ENCODE measurements at places on chromosomes 12 and 14. TPM values are rescaled to one million over a fixed set of nuclear protein-coding genes. Genes with fewer than 3 reads are reported as not detected.

DNA sequence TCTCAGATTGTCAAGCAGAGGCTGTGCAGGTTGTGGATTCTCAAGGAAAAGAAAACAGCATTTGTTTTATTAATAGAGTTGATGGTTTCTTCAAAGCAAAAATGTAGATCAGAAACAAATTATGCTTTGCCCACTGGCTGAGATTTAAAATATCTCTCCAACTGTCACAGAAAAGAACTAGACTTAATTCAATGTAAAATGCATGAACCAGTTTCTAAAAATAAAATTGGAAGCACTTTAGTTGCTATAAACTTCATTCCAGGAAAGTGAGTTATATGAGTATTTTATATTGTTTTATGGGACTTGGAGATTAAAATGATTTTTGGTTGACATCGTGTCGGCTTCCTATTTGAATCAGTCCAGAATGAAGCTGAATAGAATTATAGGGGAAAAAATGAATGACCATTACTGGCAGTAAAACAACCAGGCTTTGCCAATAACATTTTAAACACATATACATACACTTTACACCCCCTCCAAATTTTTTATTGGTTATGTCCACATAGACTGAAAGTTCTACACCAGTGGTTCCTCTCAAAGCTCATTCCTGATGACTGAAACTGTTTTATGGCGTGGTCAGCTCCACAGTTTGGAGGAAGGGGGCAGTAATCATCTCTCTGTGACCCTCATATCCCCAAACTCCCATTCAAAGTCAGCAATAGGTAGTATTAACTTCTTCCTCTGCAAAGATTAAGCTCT, 55.5 kb upstream of the DAAM1 start:
- H3K27me3 ChIP-seq, result no peaks in the 10 kb centered on the region
- no peak overlapping the region for H3K4me3 ChIP-seq
- no peak overlapping the region for H3K27ac ChIP-seq
- H3K36me3 ChIP-seq, result no peaks in the 10 kb centered on the region

DNA sequence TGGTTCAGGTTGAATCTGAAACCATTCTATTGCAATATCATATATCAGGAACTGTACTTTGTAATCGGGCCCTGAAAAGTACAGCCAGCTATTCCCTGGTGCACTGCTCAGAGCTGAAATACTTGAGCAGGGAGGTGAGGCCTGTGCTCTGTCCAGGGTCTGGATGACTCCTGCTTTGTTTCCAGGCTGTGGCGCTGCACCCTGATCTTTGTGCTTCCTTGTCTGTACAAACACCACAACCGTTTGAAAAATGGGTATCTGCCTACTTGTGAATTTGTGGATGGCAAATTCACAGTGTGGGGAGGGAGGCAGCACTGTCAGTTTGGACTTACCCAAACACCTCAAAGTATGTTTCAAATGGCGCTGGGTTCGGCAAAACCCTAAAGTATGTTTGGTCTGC, 155.4 kb upstream of the FAR2 start:
- no peaks in the 10 kb centered on the region for H3K27me3 ChIP-seq
- no peaks in the 10 kb centered on the region for H3K36me3 ChIP-seq
- H3K4me3 ChIP-seq, result no peak overlapping the region
- no peak overlapping the region for H3K27ac ChIP-seq
- no peak for DNase-seq

DNA sequence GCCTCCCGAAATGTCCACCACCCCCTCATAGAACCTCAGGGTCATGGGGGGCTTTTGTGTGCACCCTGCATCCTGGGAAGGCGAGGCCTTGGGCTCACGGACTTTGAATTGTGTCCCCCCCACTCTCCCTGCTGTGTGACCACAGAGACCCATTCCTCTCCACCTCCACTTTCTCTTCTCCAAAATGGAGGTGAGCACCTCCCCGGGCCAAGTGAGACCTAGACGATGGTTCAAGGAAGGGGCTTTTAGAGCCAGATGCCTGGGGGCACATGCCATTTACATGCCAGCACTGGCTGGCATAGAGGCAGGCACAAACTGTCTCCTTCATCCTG, 33.5 kb downstream of the CYP46A1 start:
- peaks cover 6% of the 10 kb centered on the region for H3K27me3 ChIP-seq
- H3K36me3 ChIP-seq, result no peaks in the 10 kb centered on the region
- H3K27ac ChIP-seq, result no peak overlapping the region
- DNase-seq, result no peak
- no peaks in the 10 kb centered on the region for H3K4me1 ChIP-seq

Gene AMDHD1
- total RNA-seq, result 0.30 TPM

DNA sequence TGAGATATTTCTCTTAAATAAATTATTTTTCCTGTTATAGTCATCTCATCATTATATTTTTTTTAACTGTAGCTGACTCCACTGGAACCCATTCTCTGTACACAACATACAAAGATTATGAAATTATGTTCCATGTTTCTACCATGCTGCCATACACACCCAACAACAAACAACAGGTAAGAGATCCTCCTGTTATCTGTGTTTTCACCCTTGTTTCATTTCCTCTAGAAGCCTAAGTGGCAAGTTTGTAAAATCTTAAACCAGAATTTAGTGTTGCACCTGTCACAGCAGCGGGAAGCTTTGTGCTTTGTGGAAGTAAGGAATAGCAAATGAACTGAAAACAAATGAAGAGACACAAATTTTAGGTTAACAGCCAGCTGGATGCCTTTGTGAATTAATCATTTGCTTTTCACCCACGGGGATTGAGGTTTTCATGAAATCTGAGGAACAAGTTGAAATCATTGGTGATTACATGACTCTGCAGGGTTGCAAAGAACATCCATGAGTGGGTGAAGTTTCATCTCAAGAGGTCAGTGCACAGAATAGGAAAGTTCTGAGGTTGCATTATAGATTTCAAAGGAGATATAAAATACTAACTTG, 273.9 kb upstream of the RGS6 start:
- no peak for DNase-seq
- peaks cover 14% of the 10 kb centered on the region for H3K36me3 ChIP-seq
- no peak overlapping the region for H3K4me3 ChIP-seq
- no peaks in the 10 kb centered on the region for H3K27me3 ChIP-seq

- H3K4me1 ChIP-seq, result peaks cover 25% of the 10 kb centered on the region
- no peak overlapping the region for H3K4me3 ChIP-seq
- H3K36me3 ChIP-seq, result peaks cover 6% of the 10 kb centered on the region
- H3K27ac ChIP-seq, result no peak overlapping the region
- DNase-seq, result no peak
- no peaks in the 10 kb centered on the region for H3K27me3 ChIP-seq
Measured at GRCh38 chr14:31954991-31955390, 122.1 kb upstream of the ARHGAP5 start.

DNA sequence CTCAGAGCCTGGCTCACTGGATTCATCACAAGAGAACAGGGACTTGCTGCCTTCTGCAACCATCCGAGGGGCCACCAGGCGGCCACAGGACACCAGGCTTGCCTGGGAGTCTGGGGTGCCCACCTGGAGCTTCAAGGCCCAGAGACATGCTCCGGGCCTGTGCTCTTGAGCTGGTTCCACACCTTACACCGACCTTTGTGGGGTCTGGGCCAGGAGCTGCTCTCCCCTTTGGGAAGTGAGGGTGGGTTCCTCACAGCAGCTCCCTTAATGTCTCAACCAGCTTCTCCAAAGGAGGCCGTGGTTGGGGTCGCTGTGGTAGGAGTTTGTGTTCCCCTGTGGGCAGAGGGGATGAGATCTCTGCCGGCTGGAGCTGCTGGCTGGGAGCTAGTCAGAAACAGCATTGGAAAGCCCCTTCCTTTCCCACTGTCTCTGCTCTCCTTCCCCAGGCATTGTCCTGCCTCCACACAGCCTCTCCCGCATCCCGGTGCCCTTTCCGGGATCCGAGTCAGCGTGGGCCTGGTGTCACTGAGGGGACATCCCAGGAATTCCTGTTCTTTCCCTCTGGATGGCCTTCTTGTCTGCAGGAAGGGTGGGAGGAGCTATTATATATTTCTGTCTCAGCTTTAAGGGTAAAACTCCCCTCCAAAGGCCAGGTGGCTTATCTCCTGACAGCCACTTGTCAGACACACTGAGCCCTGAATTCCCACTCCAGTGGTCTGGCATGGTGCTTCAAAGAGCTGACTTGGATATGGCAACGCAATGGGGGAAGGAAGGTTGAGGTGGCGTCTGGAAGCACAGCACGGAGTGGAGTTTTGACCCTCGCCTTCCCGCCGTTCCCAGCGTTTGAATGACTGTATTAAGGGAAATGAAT, 5.1 kb upstream of the PAPLN start:
- H3K27me3 ChIP-seq, result peaks cover 37% of the 10 kb centered on the region
- H3K27ac ChIP-seq, result no peak overlapping the region
- peaks cover 2% of the 10 kb centered on the region for H3K36me3 ChIP-seq
- H3K4me3 ChIP-seq, result no peak overlapping the region
- no peak for DNase-seq

- H3K27ac ChIP-seq, result no peak overlapping the region
- peaks cover 6% of the 10 kb centered on the region for H3K36me3 ChIP-seq
- no peak for DNase-seq
Measured at GRCh38 chr14:105363847-105364708, 34.3 kb upstream of the TEX22 start.
